ENCODE measurements at places on chromosomes 13 and 19.

DNA sequence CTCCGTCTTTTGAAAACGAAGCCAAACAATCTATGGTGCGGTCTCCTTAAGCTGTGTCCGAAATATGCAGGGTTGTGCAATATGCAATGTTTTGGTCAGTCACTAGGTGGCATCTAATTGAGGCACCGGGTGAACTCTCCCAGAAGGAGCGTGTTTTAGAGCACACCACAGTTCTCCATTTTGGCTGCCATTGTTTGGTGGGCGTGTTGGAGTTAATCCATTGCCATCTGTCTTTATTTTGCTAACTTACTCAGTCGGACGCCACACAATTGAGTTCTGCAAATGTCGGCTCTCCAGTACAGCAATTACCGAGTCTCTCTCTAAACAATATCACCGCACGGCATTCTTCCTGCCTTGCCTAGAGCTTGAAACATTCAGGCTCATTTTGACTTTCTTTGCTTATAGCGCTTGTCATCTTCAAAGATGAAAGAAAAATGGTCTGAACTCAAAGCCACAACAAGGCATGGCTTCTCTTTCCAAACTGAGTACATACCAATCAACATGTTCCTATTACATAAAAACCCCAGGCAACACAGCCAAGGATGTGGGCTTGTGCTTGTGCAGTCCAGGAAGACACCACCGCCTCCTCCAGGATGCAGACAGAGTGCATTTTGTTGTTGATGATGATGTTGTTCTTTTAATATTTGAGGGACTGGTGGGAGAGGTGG, 182.0 kb upstream of the SERP2 start:
- peak; percentile 15 for DNase-seq

GRCh38 chr13:108897955-108898354, 268.5 kb downstream of the MYO16 start:
- no peak for DNase-seq

GRCh38 chr13:100658363-100658762, 16.2 kb downstream of the TMTC4 start:
- no peak for DNase-seq

DNA sequence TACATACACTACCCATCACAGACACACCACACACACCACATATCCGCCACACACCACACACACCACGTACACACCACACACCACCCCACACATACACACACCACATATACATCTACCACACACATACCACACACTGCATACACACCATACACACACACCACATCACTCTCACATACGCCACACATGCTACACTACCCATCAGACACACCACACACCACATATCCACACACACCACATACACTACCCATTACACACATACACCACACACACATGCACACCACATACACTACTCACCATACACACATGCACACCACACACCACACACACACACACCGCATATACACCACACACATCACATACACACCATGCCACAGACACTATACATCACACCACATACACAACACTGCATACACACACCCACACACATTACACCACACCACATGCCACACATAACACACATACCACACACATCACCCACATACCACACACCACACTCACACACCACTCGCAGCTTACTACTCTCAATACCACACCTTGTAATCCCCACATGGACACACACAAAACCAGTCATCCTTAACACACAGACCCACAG, 9.5 kb downstream of the ERFL start:
- no peak for DNase-seq

- peak; percentile 33 for DNase-seq
These were observed 8.6 kb downstream of the ISOC2 start for GRCh38 chr19:55452749-55453346.

GRCh38 chr13:83453723-83454122, 428.6 kb downstream of the SLITRK1 start:
- DNase-seq = no peak

DNA sequence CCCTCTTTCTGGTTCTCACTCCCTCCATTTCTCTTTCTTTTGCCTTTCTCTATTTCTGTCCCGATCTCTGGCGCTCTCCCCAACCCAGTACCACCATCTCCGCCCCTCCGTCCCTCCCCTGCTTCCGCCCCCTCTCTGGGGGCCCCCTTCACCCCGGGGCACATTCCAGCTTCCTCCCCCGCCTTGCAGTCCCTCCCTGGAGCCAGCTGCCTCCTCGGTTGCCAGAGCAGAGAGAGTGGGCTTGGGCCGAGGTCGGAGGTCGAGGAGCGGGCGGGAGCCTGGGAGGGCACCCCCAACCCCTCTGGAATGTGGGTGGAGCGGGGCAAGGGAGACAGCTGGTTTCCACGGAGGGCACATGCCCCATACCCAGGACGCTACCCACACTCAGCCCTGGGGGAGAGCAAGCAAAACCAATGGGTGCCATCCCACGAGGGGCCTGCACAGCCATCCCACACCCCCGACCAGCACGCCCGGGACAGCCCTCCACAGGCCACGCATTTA, 6.5 kb upstream of the CIRBP start:
- DNase-seq = no peak
